Kidney tubule cell (primary cell): ENCODE measurements at places on chromosomes 5 and 9.

DNA sequence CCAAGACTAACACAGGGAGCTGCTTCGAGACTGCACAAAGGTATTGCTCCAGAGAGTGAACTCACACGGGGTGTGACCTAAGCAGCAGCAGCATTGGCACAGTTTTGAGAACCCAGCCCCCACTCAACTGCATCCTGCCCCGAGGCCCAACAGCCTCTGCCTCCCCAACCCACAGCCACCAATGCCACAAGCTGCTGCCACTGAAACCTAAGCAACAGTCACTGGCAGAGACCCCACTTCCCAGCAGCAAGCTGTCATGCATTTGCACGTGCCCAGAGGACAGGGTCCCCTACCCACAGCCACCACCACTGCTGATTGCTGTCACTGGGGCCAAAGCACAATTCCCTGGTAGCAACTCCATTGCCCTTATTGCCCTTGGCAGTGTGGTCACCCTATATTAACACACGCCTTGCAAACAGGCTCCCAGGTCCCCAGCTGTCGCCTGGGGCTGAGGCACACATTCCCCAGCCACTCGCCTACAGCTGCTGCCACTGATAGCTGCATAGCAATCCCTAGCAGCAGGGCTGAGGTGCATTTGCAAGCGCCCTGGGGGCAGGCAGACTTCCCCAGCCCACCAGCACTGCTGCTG, 141.0 kb downstream of the AGTPBP1 start:
- DNase-seq: peak; percentile 2

- DNase-seq: peak; percentile 40
Observed at GRCh38 chr9:120579139-120580050, 572 bp downstream of the CDK5RAP2 start.

GRCh38 chr5:21225223-21226064, 1237.4 kb upstream of the CDH18 start:
- DNase-seq: no peak

DNA sequence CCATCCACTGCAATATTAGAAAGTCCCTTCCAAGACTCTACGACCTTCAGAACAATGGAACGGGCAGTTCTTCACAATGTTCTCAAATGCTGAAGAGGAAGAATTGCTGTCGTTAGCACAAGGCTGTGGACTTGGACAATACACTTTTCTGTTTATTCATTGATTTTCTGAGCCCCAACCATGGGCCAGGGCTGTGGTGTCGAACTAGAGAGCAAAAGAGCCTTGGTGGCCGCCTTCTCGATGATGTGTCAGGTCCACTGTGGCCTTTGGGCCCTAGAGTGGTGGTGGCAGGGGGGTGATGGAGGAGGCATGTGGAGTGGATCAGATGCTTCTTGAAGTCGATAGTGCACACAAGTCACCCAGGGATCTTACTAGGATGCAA, 18.5 kb upstream of the KIF12 start:
- DNase-seq: no peak

DNA sequence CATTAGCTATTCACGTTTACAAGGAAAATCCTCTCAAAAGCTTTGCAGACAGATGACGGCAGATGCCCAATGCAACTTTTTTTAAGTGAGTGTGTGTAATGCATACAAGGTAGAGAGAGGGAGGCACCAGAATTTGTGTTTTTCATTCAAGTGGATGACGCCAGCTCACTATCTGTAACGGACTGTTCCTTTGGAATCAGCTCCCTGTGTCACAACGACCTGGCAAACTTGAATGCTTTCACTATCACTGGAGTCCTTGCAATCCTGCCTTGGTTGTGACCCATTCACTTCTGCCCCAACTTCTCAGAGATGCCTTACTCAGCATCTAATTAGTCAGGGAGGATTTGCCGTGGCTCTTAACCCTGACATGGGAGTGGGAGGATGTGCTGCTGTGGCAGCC, 148.5 kb downstream of the BNC2 start:
- peak; percentile 71 for DNase-seq

DNA sequence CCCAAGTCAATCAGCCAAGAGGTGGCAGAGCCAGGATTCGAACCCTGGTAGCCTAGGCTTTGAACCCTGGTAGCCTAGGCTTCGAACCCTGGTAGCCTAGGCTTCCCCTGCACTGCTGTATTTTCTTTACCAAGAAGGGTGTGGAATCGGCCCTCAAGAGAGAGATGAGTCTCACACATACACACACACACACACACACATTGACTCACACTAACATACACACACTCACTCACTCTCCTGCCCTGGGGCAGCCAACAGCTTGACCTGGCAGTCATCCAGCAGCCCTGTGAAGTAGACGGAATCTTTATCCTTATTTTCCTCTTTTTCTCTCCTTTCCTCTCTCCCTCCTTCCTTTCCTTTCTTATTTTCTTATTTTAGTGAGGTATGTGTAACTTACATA, 55.4 kb upstream of the RPL26L1 start:
- peak; percentile 94 for DNase-seq

DNA sequence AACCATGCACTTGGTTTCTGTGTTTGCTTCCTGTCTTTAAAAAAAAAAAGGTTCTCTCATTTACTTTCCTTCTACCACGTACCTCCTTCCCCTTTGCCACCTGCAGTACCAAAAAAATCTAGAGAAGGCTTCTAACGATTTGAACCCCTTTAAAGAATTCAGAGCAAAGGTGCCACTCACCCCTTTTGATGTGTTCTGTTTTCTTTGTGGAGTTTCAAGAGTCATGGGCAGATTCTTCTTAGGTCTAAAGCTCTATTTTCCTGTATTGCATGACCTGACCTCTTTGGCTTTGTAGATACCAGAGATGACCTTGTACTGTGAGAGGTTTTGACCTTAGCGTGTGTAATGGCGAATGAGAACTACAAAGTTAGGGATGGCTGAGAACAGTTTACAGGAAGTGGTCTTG, 29.0 kb downstream of the TXNDC8 start:
- no peak for DNase-seq

- no peak for DNase-seq
Observed at GRCh38 chr5:142969186-142969585, 199.0 kb downstream of the ARHGAP26 start.

DNA sequence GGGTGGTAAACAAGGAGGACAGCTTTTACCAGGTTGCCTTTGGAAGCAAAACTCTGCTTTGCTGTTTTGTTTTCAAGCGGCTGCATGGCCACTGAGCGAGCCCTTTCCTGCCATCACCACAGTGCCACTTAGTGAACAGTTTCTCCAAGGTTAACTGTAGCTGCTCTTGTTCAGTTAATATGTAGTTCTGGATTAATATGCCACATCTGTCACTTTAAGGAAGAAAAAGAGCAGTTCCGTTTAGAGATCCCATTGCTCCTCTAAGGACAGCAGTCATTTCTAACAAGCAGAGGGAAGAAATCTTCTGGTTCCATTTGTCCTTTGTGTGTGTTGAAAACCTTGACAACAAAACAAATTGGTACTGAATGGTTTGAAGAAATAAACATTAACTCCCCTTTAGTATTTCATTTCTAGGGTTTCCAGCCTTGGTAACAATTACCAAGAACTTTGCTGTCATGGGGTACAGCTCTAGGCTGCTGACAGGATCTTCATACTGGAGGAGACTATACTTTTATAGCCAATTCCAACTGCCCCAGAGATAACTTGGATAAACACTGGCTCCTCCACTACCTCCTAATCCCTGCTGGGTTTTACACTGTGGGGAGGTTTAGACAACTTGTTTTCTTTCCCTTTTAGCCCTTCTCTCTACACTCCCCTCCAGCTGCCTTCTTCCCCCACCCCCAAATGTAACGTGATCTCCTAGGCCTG, 10.3 kb upstream of the ABL1 start:
- DNase-seq: peak; percentile 37

DNA sequence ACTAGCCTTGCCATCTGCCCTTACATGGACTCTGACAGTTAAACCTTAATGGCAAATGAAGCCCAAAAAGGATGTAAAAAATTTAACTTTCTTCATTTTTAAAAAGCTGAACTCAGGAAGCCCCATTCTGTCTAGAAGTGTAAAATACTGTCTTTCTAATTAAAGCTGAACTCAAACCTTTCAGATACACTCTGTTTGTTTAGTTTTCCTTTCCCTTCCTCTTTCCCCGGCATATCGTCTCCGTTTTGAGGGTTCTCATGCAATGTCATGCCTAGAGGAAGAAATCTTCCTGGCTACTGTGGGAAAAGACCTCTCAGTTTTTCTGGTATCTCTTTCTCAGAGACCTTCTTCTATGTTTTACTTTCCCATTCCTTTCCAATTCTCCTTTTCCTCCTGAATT, 841.5 kb downstream of the DTWD2 start:
- DNase-seq: no peak

- no peak for DNase-seq
Observed at GRCh38 chr5:124677374-124678351, 68.8 kb downstream of the ZNF608 start.

- no peak for DNase-seq
Observed at GRCh38 chr9:615756-616155, 225.7 kb upstream of the DMRT1 start.

DNA sequence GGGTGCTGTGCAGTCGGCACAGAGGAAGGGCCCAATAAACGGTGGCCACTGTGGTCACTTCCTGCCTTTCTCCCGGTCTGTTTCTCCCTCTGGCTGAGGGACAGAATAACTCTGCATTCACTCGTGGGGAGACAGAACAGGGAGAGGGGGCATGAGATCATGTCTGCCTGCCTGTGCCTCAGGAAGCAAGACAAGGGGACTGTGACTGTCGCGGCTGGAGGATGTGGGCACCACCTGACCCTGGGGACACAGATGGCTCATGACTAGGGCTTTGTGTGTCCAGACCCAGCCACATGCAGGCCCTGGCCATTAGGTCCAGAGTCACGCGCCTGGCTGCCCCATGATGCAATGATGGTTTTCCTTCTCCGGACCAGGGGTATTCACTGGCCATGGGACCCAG, 5.8 kb downstream of the TRUB2 start:
- DNase-seq: no peak

DNA sequence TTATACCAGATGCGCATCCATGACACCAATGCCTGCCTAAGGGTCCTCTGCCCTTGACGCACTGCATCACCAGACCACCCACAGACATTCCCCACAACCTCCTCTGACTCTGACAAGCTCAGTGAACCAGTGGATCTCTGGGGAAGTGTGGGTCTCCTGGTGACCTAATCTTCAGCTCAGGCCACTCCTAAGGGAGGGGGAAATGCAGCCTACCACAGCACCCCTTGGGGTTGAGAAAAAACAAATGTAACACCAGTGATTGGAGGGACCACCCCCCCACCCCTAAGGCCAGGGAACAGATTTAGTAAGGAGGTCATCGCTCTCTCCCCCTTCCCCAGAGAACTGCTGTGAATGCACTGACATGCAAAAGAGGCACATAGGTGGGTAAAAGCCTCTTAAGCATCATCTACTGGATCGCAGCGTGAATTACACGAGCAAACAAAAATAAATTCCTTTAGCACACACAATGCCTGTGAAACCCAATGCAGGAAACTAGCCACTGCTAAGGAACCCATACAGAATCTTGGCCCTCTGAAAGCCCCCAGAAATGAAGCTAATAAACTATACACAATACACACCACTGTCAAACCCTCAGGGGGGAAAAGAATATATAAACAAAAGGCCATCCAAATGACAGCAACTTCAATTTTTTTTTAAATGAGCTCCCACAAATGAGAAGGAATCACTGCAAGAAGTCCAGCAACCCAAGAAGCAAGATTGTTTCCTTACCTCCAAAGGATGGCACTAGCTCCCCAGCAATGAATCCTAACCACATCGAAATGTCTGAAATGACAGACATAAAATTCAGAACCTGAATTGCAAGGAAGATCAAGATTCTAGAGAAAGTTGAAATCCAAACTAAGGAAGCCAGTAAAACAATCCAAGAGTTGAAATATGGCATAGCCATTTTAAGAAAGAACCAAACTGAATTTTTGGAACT, 513.7 kb upstream of the PTGER4 start:
- peak; percentile 6 for DNase-seq

- no peak for DNase-seq
Observed at GRCh38 chr9:130347036-130347435, 81.5 kb downstream of the HMCN2 start.

GRCh38 chr9:115461280-115461679, 343.3 kb upstream of the TNC start:
- no peak for DNase-seq

DNA sequence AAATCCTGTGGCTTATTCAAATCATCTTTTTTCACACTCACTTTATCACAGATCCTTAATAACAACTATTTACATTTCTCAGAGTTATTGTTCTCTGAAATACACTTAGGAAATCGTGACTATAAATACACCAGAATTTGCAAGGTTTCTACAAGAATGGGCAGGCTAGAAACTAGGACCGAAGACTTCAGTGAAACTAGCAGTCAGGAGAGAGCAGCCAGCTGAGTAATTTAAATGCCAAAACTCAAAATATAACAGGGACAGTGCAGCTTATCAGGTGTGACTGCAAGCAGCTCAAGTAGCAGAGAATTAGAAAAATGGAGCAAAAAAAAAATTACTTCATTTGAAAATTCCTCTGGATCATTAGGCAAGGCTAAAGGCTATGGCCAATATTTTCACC, 719.3 kb upstream of the ZNF608 start:
- no peak for DNase-seq

DNA sequence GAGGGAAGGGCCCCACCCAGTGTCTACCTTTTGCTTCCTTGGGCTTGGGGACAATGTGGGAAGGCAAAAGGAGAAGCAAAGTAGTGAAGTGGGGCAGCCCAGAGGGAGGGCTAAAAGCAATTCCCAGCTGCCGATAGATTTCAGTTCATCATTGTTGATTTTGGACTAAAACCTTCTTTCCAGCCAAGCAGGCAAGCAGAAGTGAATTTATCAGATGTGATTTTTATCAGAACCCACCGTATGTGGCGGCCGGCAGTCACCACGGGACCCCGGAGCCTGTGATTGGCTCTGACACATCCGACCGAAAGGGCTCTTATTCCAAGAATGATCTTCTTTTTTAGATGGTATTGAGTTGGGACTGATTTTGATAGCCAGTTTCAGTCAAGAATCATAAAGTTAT, 559.9 kb downstream of the PSAT1 start:
- DNase-seq: no peak

DNA sequence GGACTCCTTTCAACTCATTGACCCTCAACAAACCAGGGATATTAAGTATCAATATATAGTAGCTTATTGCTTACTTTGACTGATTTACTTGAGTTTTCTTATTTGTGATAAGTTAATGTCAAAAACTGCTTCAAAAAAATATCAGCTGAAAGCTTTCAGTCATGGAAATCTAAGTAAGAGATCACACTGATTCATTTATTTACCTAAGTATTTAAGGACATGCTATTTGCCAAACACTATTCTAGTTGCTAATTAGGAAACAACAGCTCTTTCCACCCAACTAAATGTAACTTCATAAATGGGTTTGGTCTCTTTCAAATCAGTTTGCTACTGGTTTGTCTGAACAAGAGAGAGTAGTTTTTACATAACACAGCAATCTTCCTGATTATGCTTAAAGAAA, 48.2 kb downstream of the CHD1 start:
- DNase-seq: no peak

GRCh38 chr5:5533927-5534326, 111.5 kb downstream of the ICE1 start:
- no peak for DNase-seq

DNA sequence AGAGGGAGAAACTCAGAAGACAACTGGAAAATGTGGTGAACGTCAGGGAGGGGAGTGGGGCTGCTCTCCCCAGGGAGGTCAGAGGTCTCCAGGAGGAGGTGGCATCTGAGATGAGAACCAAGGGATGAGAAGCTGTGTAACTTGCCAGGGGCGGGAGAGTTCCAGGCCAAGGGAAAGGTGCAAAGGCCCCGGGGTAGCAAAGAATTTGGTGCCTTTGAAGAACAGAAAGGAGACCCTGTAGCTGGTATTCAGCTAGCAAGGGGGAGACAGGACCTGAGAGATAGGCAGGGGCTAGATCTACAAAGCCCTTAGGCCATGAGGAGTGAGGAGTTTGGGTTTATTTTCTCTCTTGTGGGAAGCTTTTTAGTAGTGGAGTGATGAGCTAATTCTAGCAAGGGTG, 3.3 kb downstream of the DNM1 start:
- no peak for DNase-seq

GRCh38 chr5:128772356-128772755, 192.9 kb upstream of the SLC27A6 start:
- DNase-seq: no peak
